Naive thymus-derived CD4-positive, alpha-beta T cell (primary cell): ENCODE measurements at places on chromosomes 6 and 20.
A peak's percentile ranks its signal among the peaks of the same experiment; 100 is the strongest.

GRCh38 chr6:25352285-25352684 is 73.1 kb downstream of the CARMIL1 start:
- H3K27me3 ChIP-seq: no peaks in the 10 kb centered on the region
- no peaks in the 10 kb centered on the region for H3K36me3 ChIP-seq
- peaks cover 8% of the 10 kb centered on the region for H3K4me1 ChIP-seq

GRCh38 chr20:35871259-35871771 is 83.0 kb downstream of the SCAND1 start:
- H3K27ac ChIP-seq: no peak overlapping the region
- H3K4me3 ChIP-seq: no peak overlapping the region
- H3K36me3 ChIP-seq: no peaks in the 10 kb centered on the region
- DNase-seq: no peak
- no peaks in the 10 kb centered on the region for H3K4me1 ChIP-seq

DNA sequence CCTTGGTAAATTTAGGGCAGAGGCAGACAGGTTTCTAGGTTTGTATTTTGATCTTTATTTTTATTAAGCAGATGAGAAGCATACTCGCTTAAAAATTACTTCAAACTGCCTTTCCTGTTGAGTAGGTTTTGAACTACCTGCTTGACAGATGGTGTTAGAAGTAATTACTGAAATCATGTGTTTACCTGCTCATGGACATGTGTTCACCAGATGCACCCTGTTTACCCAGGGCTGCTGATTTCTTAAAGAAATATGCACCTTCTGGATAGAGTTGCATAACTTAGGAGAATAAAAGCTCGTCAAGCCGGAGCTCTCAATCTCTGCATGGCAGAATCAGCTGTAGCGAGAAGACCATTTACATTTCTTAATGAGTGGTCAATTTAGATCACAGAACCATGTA is 165.1 kb downstream of the CDKAL1 start:
- H3K27ac ChIP-seq: no peak overlapping the region
- H3K36me3 ChIP-seq: no peaks in the 10 kb centered on the region
- no peaks in the 10 kb centered on the region for H3K4me1 ChIP-seq
- no peak overlapping the region for H3K4me3 ChIP-seq

DNA sequence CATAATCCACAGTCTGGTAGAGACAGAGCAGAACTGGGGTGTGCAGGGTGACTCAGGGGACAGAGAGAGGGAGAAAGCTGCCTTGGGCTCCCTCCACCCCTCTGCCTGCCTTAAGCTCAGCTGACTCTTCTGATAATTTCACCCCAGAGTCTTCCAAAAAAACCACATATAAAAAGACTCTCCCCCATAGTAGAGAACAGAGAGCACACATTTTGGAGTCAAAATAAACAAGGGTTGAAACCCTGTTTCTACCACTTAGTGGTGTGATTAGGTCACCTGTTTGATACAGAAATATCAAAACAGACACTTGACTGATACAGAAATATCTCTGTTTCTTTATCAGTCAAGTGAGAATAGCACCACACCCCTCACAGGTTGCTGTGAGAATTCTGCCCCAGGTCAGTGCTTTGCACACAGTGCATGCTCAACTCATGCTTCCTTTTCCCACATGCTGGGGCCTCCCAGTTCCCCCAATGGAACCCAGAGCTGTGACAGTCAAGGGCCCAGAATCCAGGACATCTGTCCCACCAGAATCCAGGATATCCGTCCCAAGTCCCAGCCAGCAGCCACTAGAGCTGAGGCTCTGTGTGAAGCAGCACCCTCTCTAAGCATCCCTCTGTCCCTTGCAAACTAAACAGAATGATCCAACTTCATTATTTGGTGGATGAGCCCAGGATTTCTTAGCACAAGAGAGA is 1.2 kb downstream of the TREML2 start:
- no peak for DNase-seq
- H3K27me3 ChIP-seq: no peaks in the 10 kb centered on the region
- H3K4me3 ChIP-seq: peak overlapping the region; percentile 10
- peaks cover 47% of the 10 kb centered on the region for H3K4me1 ChIP-seq

- peaks cover 18% of the 10 kb centered on the region for H3K4me1 ChIP-seq
- no peaks in the 10 kb centered on the region for H3K27me3 ChIP-seq
- H3K36me3 ChIP-seq: no peaks in the 10 kb centered on the region
- peak; percentile 91 for DNase-seq
- H3K27ac ChIP-seq: peak within 1 kb of the TSS; percentile 73
- H3K4me3 ChIP-seq: peak within 1 kb of the TSS; percentile 98
Observed at GRCh38 chr6:46129629-46130511, at the start of gene ENPP4. ENPP4 (plus strand) TSS chr6:46129989; CDS start chr6:46139584, 9,595 bp downstream.
